ENCODE measurements at places on chromosomes 6 and 20.

GRCh38 chr20:41290804-41291389, 26.6 kb downstream of the ZHX3 start:
- DNase-seq: no peak

DNA sequence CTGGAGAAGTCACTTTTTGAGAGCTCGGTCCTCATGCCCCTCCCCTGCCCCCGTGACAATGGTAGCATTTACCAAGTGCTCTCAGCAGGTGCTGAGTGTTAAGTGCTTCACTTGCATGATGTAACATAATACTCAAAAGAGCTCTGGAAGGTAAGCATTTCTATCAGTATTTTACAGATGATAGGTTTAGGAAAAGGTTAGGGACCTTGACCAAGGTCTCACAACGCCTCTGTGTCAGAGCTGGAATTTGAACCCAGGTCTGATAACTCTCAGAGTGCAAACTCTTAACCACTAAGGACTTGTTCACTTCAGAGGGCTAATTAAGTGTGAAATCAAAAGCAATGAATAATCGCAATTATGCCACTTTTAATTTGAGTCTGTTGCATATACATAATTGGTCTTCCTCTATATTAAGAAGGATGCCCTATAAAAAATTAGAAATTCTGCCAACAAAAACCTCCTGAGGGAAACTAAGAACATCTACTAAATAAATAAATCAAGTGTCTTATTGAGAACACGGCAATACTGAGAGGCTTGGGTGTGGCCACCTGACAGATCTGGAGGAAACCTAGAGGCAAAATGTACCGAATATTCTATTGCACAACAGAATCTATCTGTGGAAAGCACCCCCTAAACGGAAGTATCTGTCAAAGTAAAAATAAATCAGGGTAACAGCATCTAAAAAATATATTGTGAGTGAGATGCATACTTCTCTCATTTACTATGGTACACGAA, 109.8 kb downstream of the BACH2 start:
- DNase-seq: no peak

GRCh38 chr6:3230900-3231246, 3.4 kb upstream of the TUBB2B start:
- no peak for DNase-seq

DNA sequence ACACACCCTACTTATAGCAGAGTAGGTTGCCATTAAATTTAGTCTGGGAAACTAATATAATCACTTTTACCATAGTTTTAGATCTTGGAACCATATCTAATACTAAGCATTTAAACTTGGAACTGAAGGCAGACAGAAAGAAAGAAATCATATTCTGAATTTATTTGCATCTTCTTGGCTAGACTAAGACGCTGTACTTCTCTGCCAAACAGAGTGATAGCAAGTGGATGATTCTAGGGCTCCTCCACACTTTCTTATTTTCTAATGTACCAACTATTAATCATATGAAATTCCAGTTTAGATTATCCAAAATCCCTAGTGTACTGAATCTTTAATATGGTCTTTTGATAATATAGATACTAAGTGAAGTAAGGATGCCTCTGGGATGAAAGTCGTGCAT, 277.0 kb downstream of the CENPW start:
- DNase-seq: no peak

GRCh38 chr20:7608250-7608649, 332.0 kb downstream of the HAO1 start:
- DNase-seq: no peak

DNA sequence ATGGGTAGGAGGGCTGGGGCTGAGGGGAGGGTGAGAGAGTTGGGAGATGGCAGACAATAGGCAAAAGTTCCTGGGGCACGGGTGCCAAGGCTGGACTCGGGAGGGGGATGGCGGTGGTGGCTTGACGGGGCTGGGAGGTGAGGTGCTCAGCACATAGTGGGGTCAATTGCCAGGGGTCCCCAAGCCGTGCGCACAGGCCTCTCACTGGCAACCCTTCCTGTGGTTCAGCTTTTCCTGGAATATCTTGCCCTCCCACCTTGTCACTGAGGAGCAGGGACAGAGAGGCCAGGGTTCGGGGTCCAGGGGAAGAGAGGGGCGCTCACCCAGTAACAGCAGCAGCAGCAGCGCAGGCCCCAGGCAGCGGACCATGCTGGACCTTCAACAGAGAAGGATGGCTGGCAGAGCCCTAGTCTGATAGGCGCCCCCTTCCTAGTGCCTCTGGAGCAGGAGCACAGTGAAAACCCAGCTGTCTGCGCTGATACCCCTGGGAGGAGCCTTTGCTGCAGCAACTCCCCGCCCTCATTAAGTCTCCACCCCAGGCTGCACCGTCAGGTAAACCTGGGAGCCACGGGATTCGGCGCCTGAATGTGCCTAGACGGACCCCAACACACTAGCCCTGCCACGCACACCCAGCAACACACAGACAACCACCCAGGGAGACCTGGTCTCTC, at the start of gene GFRA4:
Gene GFRA4 (minus strand): TSS at position 369 of the 671 bp plus-strand sequence. CDS start 0 bp downstream, at position 369.
- no peak for DNase-seq

DNA sequence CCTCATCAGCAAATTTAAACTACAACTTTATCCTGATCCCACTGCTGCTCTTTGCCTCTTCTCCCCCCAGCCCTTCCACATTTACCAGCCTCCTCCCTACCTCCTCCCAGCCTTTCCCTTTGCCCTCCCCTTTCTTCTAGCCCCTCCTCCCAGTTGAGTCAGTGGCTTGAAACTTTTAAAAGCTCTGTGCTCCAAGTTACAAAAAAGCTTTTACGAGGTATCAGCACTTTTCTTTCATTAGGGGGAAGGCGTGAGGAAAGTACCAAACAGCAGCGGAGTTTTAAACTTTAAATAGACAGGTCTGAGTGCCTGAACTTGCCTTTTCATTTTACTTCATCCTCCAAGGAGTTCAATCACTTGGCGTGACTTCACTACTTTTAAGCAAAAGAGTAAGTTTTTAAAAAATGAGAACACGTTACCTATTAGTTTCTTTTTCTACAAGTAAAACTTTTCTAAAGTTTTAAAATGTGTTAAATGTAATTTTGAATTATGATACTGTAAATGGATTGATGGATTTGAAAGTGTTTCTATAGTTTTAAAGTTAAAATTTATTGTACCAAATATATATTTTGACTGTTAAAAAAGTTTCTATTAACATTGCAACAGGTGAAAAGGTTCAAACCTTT, at the start of gene GJA1:
Gene GJA1 (plus strand): TSS at position 203 of the 626 bp plus-strand sequence. CDS start 11,202 bp downstream, outside the sequence.
- DNase-seq: no peak

DNA sequence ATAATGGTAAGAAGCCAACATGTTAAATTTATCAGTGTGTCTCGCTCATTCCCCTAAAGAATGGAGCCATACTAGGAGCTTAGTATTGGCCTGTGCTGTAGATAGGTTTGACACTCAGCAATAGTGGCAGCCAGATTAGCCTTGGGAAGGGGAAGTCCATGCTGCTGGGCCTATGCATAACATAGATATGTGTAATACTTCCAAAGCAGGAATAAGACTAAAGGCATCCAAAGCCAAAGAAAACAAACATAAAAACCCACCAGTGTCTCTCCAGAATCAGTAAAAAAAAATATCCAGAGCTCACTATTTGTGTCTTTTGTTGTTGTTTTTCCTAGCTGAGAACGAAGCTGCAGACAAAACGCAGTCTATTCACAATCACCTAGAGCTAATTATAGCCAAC, 104.2 kb upstream of the STXBP5 start:
- DNase-seq: no peak

- no peak for DNase-seq
Observed at GRCh38 chr6:105815661-105816555, 270.2 kb upstream of the PRDM1 start.

GRCh38 chr6:41625442-41625841, 12.8 kb upstream of the MDFI start:
- DNase-seq: no peak

- DNase-seq: no peak
Observed at GRCh38 chr6:24397631-24398030, 5.1 kb upstream of the MRS2 start.
